ENCODE measurements at places on chromosomes 6 and 20.

GRCh38 chr6:149264629-149265028 lies 52.9 kb upstream of the TAB2 start:
- DNase-seq = no peak

- no peak for DNase-seq
These were observed 187.2 kb downstream of the TFAP2C start for GRCh38 chr20:56816349-56816748.

DNA sequence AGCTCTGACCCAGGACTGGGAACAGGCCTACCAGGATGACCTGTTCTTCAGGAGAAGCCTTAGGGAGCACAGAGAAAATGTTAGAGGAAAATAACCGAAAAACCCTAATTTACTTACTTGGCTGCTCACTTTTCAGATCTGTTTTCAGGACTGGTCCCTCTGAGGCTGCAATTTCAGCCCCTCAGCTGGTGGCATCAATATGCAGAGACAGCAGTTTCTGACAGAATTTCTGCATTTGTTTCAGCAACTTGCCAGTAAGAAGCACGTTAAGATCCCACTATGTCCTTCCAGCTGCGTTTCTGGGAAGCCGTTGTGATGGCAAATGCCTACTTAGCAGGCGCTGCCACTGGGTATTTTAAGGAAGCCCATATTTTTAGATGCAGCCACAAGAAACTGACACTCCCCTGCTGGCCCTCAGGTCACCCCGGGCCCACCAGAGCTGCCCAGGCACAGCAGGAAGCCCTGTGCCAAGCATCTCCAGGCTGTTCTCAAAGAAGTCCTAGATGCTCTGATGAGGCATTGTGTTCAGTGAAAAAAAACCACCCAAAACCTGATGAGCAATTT lies 7.5 kb downstream of the YTHDF1 start:
- DNase-seq = no peak

GRCh38 chr20:57616143-57616951 lies 3.9 kb downstream of the ZBP1 start:
- no peak for DNase-seq

GRCh38 chr20:23269954-23270353 lies 80.6 kb upstream of the NXT1 start:
- no peak for DNase-seq

DNA sequence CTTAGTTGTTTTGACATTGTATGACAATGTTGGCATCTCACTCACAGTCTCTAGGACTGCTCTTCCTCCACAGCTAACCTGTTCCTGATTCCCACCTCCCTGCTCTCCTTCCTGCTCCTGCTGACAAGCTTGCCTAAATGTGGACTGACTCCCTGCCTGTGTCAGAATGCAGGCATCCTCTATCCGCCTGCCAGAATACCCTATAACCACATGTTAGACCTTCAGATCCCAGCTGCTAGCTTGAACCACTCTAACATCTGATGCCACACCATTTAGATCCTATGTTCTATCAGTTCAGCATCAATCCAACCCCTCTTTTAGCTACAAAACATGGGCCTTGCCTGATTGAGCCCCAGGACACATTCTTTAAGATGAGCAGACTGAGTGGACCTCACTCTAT lies 12.2 kb downstream of the FILIP1 start:
- DNase-seq = no peak

- DNase-seq = no peak
These were observed 51.5 kb upstream of the ENPP5 start for GRCh38 chr6:46222286-46222685.

Measured in astrocyte of the cerebellum (primary cell).